GM12865 (cell line): ENCODE measurements at places on chromosomes 6 and 20.

DNA sequence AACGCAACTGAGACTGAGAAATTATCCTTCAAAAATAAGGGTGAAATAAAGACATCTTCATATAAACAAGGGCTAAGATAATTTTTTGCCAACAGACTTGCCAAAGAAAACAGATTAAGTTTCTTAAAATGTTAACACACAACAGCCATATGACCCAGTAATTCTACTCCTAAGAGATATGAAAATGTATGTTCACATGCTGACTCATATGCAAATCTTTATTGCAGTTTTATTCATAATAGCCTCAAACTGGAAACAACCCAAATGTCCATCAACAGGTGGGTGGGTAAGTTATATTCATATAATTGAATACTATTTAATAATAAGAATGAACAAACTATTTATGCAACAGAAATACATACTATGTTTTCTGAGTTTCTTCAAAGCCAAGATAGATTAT, 140.1 kb downstream of the REV3L start:
- DNase-seq, result peak; percentile 32

DNA sequence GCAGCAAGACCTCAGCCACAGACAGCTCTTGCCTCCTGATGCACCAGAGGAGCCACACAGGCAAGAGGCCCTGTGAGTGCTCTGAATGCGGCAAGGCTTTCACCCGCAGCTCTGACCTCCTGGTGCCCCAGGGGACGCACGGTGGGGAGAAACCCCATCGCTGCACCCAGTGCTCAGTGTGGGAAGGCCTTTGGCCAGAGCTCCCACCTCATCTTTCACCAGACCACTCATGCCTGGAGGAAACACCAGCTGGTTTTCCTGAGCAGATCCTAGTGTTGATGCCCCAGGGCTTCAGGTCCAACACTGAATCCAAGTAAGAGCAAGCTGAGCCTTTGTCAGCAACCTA, 37.0 kb upstream of the XRN2 start:
- peak; percentile 4 for DNase-seq

DNA sequence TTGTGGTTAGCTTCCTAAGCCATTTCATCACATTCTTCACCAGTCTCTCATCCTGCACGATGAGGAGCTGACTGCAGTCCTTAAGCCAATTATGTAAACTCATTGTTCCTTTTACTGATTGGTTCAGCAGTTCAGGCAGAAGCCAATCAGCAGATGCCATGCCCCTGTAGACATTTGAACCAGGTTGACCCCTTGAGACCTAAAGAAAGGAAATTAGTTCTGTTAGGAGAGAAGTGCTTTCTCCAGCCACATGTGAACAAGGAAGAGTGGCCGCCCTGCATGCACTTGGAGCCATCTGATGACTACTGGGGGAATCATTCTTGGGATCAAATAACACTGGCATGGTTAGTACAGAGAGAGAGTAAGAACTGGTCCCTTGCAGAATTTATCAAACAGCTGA, 535.2 kb upstream of the ID4 start:
- DNase-seq, result no peak

DNA sequence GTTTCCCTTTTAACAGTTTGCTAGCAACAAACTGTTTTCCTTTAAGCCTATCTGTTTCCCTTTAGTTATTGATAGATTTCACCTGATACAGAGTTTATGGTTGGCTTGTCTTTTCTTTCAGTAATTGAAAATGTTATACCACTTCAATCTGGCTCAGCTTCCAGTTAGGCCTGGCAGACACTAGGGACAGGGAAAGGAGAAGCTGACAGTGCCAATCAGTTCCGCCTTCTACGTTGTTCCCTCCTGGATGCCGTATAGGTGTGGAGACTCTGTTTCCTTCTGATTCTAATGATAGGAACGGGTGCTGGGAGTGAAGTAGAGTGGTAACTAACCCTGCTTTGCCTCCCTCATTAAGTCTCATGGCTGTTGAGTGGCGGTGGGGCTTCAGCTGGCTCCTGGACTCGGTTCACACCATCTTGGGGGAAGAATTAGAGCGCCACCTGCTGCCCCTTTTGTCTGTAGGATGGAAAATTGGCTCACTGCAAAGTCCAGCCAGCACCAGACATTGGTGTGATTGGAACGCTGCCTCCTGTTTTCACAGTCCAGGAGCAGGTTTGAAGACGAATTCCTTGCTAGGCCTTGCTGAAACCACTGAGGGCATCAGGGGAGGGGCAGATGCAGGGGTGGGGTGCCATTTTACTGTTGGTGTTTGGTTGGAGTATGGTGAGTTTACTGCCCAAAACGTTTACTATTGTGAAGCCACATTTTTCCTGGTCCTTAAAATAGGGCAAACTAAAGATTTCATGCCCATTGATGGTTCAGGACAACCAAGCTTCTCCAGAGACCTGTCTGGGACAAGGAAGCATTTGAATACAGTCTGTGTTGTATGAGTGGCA, 1729.5 kb downstream of the GRIK2 start:
- DNase-seq, result peak; percentile 70

DNA sequence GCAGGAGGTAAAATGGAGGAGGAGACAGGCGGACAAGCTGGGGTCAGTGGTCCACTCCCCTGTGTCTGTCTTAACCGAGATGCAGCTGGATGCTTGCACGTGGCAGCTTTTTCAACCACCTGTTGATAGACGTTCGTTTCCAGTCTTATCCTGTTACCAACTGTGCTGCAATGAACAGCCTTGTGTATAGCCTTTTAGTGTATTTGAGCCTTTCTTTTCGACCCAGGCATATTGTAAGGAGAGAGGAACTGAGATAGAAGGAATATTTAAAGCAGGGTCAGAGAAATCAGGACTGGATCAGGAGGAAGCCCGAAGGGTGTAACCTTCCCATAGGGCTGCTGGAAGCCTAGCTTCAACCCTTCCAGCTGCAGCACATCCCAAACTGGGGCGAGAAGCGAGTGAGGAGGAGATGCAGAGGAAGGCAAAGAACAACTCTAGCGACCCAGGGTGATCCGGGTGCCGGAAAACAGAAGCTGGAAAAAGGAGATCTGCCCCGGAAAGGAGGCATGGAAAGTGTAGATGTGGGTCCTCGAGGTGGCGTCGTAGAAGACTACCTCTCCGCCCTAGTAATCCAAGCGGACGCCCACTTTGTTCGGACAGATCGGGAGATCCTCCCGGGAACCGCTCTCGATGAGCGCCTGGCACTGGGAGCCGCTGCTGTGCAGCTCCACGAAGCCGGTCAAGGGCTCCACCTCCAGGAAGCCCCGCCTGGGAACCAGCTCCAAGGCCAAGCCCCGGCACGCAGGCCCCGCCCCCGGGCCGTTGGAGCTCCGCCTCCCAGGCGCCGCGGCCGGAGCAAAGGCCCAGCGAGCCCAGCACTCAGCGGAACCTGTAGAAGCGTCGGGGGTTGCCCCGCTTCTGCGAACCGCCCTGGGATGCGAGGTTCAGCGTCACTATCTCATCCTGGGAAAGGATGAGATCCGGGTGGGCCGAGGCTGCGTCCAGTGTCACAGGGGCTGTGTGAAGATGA, 11.2 kb downstream of the TRIM31 start:
- peak; percentile 72 for DNase-seq

DNA sequence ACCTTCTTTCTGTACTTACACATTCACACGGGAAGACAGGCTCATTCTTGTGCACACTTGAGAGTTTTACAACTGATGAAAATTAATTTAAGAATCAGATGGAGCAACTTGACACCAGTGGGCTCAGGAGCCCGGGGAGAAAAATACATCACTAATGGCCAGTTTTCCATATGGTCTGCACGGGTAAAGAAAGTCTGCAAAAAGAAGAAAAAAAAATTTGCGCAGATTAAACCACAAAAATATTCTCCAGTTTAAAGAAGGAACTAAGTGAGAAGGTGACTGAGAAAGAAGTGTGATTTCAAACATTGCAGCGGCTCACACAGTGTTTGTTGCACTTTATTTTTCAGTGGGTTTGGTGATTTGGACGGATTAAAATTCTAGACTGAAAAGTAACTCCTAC, at the start of gene TULP4:
TULP4 (plus strand) TSS at position 301 of the 400 bp plus-strand sequence. CDS start 1,552 bp downstream, outside the sequence.
- no peak for DNase-seq

DNA sequence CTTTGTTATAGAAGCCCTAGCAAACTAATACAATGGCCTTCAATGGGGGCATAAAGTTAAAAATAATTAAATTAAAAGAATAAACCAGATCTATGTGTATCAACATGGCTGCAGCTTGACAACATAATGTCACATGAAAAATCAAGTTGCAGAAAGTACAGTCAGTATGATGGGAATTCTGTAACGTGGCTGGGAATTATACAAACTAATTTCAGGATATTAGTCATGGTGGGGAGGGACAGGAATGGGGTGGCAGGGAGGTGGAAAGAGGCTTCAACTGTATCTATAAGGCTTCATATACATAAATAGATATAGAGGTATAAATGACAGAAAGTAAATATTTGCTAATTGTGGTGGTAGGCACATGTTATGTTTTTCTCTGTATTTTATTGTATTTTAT, 107.1 kb downstream of the UNC5CL start:
- no peak for DNase-seq

DNA sequence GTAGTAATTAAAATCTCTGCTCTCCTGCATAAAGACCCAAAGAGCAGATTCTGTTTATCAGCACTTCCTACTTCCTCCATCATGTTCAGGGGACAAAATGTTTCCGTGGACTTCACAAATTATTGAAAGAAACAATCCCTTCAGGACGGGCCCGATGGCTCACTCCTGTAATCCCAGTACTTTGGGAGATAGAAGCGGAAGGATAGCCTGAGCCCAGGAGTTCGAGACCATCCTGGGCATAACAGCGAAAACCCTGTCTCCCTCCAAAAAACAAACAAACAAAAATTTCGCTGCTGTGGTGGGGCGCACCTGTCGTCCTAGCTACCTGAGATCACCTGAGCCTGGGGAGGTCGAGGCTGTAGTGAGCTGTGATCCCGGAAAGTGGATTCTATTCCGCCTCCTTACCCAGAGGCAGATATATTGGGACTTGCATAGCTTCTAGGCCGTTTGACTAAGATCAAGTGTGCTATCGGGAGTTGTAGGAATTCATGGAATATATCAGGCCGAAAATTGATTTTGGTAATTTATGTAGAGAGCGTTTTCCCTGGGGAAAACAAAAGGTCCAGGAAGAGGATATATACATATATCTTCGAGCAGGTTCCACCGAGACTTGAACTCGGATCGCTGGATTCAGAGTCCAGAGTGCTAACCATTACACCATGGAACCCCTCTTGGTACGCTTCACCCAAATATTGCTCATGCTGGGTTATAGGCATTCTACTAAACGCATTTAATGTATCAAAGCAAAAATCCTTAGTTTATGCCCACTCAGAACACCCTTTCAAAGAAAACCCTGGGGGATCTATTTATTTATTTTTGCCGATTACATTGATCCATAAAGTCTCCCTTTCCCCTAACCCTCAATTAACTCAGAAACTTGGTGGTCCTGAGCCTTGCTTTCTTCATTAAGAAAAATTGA, 74.5 kb upstream of the ZNF184 start:
- peak; percentile 81 for DNase-seq

GRCh38 chr20:53216478-53216855, 244.3 kb downstream of the TSHZ2 start:
- DNase-seq, result no peak

DNA sequence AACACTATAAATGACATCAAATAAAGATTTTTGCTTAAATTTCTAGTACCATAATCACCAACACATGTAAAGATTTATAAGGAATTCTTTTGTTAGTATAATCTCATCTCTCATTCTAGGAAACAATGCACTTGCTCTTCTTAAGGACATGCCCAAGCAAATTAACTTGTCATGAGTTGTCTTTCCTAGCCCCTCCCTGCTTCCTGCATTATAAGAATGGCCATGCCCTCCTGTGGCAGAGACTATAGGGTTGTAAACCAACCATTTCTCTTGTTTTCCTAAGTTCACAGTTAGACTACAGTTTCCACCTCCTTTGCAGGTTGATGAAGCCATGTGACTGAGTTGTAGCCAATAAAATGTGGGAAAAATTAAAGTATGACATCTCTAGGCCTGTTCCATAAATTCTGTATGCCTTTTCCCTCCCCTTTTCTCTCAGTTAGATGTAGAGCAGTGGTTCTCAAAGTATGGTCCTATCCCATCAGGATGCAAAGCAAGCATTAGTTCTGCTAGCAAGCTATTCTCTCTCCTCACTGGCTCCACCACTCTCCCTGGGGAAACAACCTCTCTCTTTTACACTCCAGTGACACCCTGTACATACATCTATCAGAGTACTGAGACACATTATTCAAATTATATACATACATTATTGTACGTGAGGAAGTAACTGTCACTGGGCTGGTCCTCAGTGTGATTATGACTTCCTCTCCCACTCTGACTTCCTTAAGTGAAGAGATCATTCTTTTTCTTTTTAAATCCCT, 295.0 kb downstream of the PKHD1 start:
- no peak for DNase-seq

GRCh38 chr20:3661060-3661813, 2.0 kb downstream of the GFRA4 start:
- no peak for DNase-seq

GRCh38 chr20:36493051-36493800, 48.1 kb upstream of the MYL9 start:
- no peak for DNase-seq

DNA sequence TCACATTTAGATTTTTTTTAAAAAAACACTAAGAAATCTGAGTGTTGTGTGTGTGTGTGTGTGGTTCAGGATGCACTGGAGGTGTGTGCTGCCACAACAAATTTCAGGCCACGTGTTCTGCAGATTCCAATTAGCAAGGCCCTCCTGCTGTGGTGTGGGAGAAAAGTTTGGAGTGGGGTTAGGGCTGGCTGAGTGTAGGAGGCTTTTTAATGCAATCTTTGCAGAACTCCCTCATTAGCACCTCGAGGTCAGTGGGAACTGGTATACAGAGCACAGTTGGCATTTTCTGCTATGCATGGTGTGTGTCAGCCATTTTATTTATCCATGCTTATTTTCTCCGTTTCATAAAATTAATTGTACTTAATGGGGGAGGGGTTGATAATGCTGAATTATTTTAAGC, 187.6 kb downstream of the SOX4 start:
- DNase-seq, result no peak
